ENCODE measurements at places on chromosomes 7 and 10. TPM values are rescaled to one million over a fixed set of nuclear protein-coding genes. Genes with fewer than 3 reads are reported as not detected.

DNA sequence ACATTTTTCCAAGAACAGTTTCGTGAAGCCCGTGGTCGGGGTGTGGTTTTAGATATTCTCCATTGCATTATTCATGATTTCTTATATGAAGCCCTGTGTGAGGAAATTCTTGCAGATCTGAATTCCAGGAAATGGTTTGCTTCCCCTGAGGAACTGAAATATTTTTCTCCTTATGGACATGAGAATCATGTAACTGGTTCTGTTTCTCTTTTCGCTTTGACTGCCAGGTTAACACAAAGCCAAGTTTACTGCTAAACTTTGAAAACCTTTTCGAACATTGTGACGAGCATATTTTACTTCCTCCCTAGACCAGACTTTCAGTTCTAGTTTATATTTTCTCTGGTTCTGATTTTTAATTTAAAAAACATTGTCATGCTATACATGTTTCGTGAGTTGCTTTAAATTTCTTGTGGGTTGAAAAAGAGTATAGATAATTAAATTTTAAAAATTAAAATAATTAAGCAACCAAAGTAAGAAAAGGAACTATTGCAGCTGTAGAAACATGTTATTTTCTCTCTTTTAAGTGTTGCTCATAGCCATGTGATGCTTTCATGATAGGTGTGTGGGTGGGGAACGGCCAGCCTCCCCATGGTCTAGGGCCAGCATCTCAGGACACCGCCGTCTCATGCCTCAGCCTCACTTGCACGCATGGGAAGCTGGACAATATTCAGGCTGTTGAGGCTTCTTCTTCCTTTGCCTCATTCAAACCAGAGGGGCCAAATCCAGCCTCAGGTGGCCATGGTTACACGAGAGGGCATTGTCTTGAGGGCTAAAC, 97.1 kb downstream of the CREB5 start:
- DNase-seq = no peak

GRCh38 chr10:131206111-131206995, 105.2 kb downstream of the TCERG1L start:
- no peak for DNase-seq

CPA2 gene
- polyA plus RNA-seq = 12.9 TPM

DNA sequence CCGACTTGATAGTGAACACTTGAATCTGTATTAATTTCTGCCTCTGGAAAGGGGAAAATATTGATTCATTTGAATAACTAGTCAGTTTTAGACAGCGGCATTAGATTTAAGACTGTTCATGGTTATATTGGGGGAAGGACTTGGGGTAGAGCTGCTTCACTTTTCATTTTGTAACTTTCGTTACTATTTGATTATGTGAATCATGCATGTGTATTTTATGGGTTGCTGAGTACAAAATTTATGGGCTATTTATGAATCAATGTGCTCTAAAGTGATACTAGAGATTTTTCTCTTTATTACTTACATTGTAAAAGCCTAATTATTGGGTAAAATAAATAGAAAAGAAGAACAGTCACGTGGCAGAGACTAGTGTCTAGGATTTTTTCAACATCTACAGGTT, 4.9 kb downstream of the GLUD1 start:
- DNase-seq = no peak

All from small intestine (tissue), 16 donors.